Activated CD4-positive, alpha-beta T cell treated with anti-CD3 and anti-CD28 coated beads, Interleukin-2, amount 50 U/mL, for 48 hours (primary cell): ENCODE measurements at places on chromosomes 2 and 18.
A peak's percentile ranks its signal among the peaks of the same experiment; 100 is the strongest.

GRCh38 chr2:107028661-107029060 is 142.7 kb upstream of the ST6GAL2 start:
- no peak for DNase-seq

DNA sequence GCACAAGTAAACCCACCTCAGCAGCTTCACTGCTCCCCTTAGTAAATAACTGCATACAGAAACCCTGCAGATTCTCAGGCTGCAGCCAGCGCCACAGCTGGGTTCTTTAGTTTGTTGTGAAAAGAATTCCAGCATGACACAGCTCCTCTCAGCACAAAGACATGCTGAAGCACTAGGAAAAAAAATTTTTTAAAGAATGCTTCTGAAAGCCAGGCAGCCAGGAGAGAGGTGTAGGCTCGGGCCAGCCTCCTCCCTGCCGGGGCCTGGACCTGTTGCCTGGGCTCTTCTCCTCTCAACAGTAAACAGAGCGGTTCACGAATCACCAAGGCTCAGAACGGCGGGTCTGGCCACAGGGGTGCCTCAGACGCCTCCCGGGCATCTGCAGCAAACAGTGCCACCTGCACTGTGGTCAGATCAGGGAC is 95.7 kb upstream of the POU3F3 start:
- DNase-seq: no peak

DNA sequence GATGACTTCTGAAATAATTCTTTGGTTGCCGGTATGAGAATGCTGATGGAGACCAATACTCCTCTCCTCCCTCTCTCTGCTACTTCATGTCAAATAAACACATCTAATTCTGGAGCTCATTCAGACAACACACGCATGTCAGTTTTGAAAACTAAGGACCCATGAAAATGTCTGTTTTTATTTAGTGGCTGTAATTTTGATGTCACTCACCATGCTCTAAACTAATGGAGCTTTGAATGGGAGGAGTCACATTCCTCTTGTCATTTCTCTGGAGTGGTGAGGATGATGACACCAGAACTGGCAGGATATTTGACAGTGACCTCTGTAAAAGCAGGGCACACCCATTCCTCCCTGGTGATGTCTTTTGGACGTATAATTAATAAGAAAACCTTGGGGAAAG is 163.0 kb downstream of the PHLPP1 start:
- DNase-seq: no peak

DNA sequence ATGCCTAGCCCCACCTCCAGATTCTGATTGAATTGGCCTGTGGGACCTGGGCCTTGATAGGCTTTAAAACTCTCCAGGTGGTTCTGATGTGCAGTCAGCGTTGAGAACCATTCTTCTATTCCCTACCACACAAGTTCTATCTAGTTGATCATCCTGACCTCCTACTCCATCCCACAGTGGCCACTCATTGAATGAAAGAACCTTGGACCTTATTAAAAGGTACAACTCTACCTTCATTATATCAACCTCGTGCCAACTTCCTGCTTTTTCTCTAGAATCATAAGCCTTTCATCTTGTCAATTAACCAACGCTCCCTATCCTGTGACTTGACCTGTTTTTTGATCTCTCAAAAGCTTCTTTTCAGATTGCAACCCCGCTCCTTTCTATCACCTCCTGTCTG is 55.8 kb downstream of the SLC40A1 start:
- no peak for DNase-seq

DNA sequence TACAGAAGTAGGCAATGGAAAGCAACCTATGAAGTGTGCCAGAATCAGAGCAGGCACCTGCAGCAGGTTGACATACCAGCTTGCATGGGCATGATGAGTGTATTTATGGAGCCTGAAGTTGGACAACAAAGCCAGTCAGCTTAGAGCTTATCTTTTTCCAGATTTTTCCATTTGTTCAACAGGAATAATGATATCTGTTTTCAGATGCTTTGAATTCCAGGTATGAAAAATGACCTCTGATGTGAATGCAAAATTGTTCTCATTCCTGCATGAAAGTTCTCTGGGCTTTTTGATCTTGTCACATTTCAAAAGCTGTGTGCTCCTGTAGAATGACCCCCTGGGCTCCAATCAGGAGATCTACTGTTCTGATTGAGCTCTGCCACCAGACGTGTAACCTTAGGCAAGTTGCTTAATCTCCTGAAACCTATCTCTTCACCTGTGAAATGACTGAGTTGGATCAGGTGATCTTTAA is 38.2 kb upstream of the VIT start:
- DNase-seq: no peak

DNA sequence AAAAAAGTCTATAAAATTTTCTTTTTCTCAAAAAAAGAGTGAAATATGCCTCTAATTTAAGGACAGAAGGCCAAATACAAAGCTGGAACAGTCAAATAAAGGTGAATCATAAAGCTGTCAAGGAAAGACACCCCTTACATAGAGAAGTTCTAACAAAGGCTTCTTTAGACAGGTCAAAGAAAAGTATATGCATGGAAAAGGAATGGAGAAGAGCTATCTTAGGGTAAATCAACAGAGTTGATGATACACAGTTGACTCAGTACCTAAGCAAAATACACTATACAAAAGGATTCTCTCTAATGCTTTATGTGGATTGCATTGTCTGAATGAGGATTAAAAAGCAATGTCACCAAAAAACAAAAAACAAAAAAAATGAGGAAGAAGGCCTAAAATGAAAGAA is 214.8 kb downstream of the TXNL1 start:
- no peak for DNase-seq

DNA sequence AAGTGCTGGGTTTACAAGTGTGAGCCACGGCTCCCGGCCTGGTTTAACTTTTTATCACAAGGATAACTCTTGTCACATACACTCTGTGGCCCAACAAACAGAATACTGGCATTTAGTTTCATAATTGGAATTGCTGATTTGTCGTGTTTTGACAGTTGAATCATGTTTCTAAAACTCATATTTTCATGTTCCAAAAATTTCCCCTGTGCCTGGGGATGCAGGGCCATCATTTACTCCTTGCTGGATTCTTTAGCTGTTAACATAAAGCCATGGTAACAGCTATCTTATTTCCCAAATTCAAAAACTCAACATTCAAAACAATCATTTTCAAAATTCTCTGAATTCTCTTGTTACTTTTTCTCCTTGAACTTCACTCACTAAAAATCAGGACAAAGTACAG is 16.5 kb upstream of the ATG16L1 start:
- no peak for DNase-seq

DNA sequence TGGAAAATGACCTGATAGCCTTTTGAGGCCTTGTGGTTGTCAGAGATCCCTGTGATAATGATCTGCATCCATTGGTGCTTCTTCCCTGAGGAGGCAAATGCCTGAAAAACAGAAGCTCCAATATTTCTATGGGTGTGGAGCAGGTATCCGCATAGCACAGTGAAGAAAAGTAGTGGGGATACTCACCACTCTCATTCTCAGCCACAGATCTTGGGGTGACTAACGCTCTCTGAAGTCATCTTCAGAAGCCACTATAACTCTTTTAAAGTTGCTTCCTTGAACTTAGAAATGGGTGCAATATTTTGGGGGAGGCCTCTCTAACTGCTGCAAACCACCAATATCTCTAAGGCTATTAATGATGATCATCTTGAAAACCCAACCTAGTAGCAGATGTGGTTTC is 46.2 kb downstream of the ARHGAP15 start:
- DNase-seq: no peak

- DNase-seq: peak; percentile 68
These were observed 22.7 kb downstream of the GPR55 start for GRCh38 chr2:230902180-230902899.

- DNase-seq: no peak
These were observed 269.4 kb downstream of the MYCN start for GRCh38 chr2:16209799-16210198.

DNA sequence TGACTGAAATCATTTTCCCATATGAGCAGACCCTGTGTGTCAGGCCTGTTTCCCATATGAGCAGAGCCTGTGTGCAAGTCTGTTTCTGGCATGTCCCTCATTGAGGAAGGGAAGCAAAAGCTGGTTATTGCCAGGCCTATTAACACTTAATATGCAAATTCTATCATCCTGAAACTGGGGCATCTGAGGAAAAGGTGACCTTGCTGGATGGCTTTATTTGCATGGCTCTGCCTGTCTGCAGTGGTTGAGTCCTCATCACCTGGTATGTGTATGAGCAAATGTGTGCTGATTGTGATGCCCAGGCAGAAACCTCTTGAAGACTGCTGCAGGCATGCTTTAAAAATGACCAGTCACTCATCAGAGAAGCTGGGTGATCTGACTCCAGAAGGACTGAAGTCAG is 31.2 kb downstream of the EIF4E2 start:
- DNase-seq: no peak

DNA sequence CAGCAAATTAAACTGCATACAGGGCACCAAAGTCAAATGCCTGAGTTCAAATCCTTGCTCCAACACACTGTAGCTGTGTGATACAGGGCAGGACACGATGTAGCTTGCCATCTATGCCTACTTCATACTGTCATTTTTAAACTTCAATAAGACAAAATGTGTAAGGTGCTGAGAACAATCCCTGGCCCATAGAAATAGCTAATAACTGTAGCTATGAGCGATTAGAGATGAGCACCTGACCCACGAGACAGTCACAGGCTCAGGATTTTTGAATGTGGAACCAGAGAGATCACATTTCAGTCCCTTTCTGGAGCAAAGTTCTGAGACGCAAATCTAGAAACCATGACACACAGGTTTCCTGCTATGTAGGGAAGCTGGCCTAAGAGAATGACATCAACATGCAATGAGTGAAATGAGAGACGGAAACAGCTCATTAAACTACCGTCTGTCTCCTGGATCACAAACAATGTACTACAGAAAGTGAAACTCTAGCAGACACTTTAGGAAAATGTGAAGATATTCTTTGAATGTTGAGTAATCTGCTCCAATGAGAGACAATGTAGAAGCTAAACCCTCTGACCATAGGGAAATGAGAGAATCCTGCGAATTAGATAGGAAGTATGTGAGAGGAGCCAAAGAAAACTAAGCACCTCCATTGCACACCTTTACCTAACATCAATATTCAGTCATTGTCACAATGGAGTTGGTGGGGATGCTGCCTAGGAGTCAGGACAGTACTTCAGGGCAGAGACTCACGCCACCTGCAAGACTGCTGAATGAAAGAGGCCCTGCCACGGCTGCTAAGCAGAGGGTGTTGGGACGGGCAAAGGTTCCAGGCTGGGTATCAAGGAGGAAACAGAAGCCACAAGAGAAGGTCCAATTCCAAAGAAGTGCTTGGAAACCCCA is 25.5 kb downstream of the B4GALT6 start:
- DNase-seq: peak; percentile 12

DNA sequence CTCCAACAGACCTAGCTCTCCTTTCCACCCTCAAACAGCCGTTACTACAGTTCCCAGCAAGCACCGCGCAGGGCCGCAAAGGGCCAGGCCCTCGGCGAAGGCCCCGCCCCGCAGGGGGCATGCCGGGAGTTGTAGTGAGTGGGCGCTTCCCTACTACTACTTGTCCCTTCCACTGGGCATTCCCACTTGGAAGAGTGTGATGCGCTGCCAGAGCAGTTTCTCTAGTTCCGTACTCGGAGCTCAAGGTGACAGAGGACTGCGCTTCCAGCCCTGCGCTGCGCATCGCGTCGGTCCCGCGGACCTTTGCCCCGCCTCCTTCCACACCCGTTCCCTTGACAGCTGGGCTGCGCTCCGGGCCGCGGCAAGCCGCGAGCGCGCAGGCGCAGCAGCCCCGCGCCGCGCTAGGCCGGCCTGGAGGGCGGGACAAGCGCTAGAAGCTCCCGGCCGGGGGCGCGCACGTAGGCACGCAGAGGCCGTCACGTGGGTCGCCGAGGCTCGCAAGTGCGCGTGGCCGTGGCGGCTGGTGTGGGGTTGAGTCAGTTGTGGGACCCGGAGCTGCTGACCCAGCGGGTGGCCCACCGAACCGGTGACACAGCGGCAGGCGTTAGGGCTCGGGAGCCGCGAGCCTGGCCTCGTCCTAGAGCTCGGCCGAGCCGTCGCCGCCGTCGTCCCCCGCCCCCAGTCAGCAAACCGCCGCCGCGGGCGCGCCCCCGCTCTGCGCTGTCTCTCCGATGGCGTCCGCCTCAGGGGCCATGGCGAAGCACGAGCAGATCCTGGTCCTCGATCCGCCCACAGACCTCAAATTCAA is at the start of gene VAPA:
VAPA (plus strand) TSS at position 491 of the 808 bp plus-strand sequence; CDS start at position 732, 241 bp downstream.
- peak; percentile 90 for DNase-seq

DNA sequence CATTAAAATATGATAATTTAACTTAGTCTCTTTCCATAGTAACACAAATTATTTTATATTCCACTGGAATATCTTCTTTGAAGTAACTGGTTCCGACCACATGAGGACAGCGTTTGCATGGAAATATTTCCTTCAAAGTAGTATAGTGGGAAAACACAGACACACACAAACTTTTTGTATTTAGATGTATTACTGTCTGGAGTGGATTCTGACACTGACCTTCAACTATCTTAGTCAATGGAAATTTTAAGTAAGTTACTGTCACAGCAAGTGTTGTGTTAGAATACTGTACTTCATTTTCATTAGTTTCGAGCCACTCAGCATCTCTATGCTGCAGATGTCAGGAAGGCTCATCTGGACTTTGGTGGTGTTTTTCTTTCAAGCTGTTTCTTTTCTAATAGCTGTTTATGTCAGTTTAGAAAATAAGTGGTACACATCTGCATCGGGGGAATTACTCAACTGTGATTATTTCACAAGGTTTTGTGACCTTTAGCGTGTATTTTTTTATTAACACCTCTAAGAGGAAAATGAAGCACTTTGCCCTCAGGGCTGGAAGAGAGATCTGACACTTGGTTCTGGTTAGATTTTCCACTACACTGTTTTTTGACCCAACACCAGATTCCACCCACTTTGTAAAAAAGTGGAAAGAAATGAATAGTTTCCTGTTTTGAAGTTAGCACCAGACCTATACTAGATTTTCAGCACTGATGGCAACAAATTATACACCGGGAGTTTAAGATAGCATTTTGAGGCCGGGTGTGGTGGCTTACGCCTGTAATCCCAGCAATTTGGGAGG is 18.9 kb upstream of the THOC1 start:
- no peak for DNase-seq

DNA sequence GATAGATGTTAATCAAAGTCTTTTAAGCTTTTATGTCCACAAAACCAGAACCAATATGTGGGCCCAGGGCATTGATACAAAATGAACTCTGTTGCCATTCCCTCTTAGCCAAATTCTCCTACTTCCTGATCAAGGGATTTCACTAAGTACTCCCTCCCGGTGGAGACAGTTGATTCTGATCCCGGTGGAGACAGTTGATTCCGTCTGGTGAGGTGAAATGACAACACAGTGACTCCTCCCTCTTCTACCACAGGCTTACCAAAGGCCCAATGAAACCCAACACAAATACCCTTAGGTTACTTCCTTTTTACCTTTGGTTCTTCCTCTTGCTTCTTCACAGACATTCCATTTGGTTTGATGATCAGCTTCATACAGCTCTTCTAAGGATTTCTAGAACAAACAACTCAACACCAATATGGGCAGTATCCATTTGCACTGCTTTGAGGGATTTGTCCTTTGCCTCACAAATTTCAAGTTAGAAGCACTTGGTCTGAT is 153.8 kb downstream of the IKZF2 start:
- no peak for DNase-seq

GRCh38 chr18:34042423-34043146 is 182.1 kb downstream of the NOL4 start:
- DNase-seq: no peak

- DNase-seq: no peak
These were observed 183.6 kb upstream of the MGAT5 start for GRCh38 chr2:134070281-134070741.
